ENCODE measurements at places on chromosomes 13 and 19. TPM values are rescaled to one million over a fixed set of nuclear protein-coding genes. Genes with fewer than 3 reads are reported as not detected.

The RPL21 gene
- 1,146 TPM for total RNA-seq

GRCh38 chr13:24505756-24506155 is 6.8 kb downstream of the PARP4 start:
- H3K27me3 ChIP-seq: no peaks in the 10 kb centered on the region
- no peak overlapping the region for H3K27ac ChIP-seq
- H3K4me3 ChIP-seq: no peak overlapping the region
- H3K4me1 ChIP-seq: peaks cover 8% of the 10 kb centered on the region
- DNase-seq: no peak

DNA sequence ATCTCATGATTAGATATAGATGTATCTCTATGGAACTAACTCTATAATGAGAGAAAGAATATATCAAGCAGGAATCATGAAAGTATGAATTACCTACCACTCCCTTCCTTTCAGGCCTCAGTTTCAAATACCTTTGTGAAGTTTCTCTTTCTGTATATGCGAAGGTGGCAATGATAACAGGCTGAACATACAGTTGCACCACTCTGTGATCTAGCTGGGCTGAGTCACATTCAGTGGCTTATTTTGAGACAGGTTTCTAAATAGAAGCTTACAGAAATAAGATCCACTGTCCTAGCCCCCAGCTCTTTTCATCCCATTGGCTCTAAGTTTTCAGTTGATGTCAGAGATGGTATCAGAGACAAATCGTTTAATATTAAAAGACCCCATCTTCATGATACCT is 662.0 kb downstream of the SLITRK1 start:
- no peak for DNase-seq
- no peaks in the 10 kb centered on the region for H3K27me3 ChIP-seq
- no peak overlapping the region for H3K4me3 ChIP-seq

DNA sequence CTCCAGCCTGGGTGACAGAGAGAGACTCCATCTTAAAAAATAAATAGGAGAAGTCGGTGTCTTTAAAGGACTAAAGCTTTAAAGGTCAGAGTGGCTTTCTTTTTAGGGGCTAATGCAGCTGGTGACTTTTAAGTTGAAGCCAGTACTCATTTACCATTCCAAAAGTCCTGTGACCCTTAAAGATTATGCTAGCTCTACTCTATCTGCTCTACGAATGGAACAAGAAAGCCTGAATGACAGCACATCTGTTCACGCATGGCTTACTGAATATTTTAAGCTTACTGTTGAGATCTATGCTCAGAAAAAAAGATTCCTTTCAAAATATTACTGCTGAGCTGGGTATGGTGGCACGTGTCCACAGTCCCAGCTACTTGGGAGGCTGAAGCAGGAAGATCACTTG is 16.4 kb downstream of the TDRD12 start:
- H3K27ac ChIP-seq: no peak overlapping the region
- H3K36me3 ChIP-seq: no peaks in the 10 kb centered on the region
- no peak for DNase-seq

GRCh38 chr19:10269333-10270179 is 1.4 kb upstream of the ICAM1 start:
- no peak overlapping the region for H3K27ac ChIP-seq
- 0 out of 2 replicates have a peak, but pooled peaks cover 4% of the 10 kb centered on the region for H3K4me1 ChIP-seq
- no peaks in the 10 kb centered on the region for H3K36me3 ChIP-seq
- H3K27me3 ChIP-seq: peaks cover 46% of the 10 kb centered on the region
- DNase-seq: peak; percentile 93

- H3K27ac ChIP-seq: no peak overlapping the region
- peaks cover 10% of the 10 kb centered on the region for H3K4me1 ChIP-seq
- no peak for DNase-seq
- H3K27me3 ChIP-seq: no peaks in the 10 kb centered on the region
- no peaks in the 10 kb centered on the region for H3K36me3 ChIP-seq
- H3K4me3 ChIP-seq: no peak overlapping the region
Measured at GRCh38 chr19:43684326-43684725, 14.4 kb upstream of the PLAUR start.

All from WTC11 (cell line).